Stomach (tissue), 19 donors: ENCODE measurements at places on chromosomes 2 and 18. TPM values are rescaled to one million over a fixed set of nuclear protein-coding genes. Genes with fewer than 3 reads are reported as not detected.

- H3K27me3 ChIP-seq: no peaks in the 10 kb centered on the region
- no peak for DNase-seq
- no peaks in the 10 kb centered on the region for H3K36me3 ChIP-seq
- no peaks in the 10 kb centered on the region for H3K4me1 ChIP-seq
- H3K4me3 ChIP-seq: no peak overlapping the region
- H3K27ac ChIP-seq: no peak overlapping the region
These were observed 362.2 kb upstream of the NXPH2 start for GRCh38 chr2:139142252-139142880.

- H3K36me3 ChIP-seq: no peaks in the 10 kb centered on the region
- no peak overlapping the region for H3K27ac ChIP-seq
- H3K27me3 ChIP-seq: no peaks in the 10 kb centered on the region
- H3K4me3 ChIP-seq: no peak overlapping the region
- no peak for DNase-seq
These were observed 246.3 kb upstream of the COL3A1 start for GRCh38 chr2:188727846-188728245.

GRCh38 chr18:45163871-45164270 is 451.4 kb upstream of the SLC14A2 start:
- no peak overlapping the region for H3K4me3 ChIP-seq
- peaks cover 22% of the 10 kb centered on the region for H3K4me1 ChIP-seq
- no peak for DNase-seq
- no peak overlapping the region for H3K27ac ChIP-seq

GRCh38 chr2:10951558-10952414 is 40.1 kb downstream of the KCNF1 start:
- no peaks in the 10 kb centered on the region for H3K4me1 ChIP-seq
- H3K27ac ChIP-seq: no peak overlapping the region
- H3K36me3 ChIP-seq: no peaks in the 10 kb centered on the region
- H3K4me3 ChIP-seq: no peak overlapping the region

DNA sequence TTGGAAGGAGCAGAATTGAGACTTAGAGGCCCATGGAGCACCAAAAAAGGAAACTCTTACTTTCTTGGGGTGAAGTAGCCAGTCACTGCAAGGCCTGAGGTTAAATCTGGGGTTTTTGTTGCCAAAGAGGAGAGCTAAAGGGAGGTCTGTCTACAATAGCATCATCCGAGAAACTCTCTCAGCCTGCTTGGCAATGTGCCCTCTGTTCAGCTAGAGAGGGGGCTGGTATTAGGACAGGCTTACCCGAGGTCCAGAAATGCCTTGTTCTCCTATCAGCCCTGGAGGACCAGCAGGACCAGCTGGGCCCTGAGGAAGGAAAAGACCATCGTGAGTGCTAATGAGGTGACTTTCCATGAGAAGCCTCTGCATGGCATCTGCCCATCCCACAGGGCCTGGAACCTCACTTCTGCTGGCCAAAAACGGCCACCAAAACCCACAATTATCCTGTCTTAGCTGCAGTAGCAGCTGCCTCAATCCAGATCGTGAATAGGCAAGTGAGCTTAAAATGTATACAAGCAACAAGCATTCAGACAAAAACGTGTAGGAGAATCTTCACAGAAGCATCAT is 61.6 kb downstream of the COL6A3 start:
- no peaks in the 10 kb centered on the region for H3K4me1 ChIP-seq
- H3K36me3 ChIP-seq: peaks cover 35% of the 10 kb centered on the region
- no peak overlapping the region for H3K27ac ChIP-seq
- no peak overlapping the region for H3K4me3 ChIP-seq
- no peak for DNase-seq

The POTEI gene
- total RNA-seq: 1.2 TPM

The ABHD1 gene
- total RNA-seq: not detected

The ACMSD gene
- not detected for total RNA-seq
